ENCODE measurements at places on chromosomes 3 and 15. TPM values are rescaled to one million over a fixed set of nuclear protein-coding genes. Genes with fewer than 3 reads are reported as not detected.

DNA sequence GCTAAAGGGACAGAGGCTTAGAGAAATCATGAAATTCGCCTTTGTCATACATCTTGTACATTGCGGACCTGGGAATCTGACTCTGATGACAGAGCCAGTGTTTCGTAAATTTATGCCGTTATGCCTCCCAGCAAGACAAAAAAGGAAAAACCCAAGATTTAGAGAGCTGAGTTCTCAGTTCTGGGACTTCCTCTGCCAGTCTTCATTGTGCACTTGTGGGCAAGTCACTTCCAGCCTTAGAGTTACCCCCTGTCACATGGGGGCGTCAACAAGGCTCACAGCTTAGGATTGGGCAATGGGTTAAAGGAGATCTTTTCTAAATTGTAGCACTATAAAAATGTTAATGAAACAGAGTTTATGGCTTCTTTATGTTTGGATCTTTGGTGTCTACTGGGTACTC, 41.9 kb upstream of the MITF start:
- no peak for DNase-seq

DNA sequence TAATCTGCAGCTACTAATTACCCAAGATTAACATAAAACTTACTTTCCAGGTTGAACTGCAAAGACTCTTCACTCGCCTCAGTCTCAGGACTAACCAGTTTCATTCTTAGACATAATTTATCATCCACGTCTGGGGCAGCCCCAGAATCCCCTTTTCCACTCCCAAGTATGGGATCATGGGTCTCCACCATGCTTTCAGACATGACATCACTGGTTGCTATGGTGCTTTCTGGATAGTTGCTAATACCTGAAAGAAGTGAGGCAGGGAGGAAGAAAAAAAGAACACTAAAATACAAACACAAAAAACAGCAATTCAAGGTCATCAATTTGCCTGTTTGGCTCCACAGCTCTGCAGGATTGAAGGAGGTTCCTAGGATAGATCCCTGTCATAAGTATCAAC, 46.6 kb downstream of the TP53BP1 start:
- DNase-seq = no peak

DNA sequence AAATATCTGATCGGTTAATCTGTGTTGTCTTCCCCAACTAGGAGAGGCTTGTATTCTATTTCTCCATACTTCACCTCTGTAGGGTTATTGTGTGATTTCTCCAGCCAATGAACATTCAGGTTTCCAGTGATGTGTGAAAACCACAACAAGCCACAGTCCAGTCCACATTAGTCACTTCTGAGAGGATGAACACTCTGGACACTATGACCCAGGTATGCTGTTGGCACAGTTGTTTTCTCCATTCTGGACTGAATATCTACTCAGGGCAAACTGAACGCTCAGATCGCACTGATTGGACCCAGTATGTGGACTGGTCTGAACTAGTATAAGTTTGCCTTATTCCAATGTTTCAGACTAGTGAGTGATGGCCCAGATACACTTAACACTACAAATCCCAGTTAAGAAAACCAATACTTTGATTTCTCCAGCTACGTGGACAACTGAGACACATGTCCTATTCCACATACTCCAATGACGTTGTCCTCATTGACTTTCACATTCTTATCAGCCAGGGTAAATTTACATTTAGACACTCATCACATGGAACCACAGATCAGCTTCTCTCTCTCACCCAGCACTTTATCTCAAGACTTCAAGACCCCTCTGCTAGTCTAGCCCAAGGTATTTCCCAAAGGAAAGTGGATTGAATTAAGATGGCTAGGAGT, 587.4 kb upstream of the SGO1 start:
- no peak for DNase-seq

DNA sequence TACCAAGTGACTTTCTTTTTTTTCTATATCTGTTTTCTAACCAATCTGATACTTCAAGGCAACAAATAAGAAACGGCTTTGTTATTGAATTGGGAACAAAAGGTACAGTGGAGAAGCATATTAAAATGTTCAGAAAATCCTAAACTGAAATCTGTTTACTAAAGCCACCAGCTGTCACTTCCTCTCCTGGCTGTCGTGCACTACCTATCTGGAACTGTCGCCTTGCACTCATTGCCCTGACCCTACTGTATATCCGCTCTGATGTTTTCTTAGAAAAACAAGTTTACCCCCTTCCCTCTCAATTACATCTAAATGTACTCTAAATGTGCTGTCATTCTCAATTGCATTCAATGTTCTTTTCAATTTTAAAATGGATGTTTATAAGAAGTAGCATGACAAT, 439.8 kb upstream of the ARRDC4 start:
- DNase-seq = no peak

GRCh38 chr3:10757821-10758130, 58.3 kb upstream of the SLC6A11 start:
- no peak for DNase-seq

- DNase-seq = no peak
Observed at GRCh38 chr15:54580643-54581042, 602.4 kb downstream of the UNC13C start.

GRCh38 chr3:73695841-73696240, 71.1 kb upstream of the PDZRN3 start:
- no peak for DNase-seq

DNA sequence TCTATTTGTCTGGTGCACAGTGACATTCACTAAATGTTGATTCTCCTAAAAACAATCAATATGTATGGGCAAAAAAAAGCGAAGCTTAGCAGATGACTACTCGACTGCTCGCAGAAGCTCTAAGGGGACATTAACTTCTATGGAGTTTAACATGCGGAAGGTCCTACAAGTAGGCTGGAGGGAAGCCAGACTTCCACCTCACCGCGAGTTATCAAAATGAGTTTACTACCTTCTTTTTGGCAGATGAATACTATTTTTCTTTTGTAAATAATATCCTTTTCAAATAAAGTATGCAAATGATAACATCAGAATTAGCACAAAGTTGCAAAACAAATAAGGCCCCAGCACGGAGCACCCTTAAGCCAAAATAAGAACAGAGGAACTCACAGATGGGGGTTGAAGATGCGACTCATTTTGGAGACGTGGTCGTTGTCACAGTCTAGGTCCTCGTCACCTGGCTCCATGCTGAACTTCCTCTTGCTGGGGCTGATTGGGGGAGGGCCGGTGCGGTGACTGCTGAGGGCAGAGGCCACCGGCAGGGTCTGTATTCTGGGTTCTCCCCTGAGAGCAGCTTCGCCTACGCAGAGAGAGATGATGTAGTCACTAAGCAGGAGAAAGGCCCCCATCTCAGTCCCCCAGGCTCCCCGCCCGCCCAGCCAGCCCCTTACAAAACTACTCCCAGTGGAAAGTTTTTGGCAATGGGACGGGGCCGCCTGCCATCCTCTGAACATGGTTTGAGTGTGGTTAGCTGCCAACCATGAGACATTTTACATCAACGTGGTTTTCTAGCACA, 42.1 kb downstream of the VGLL4 start:
- DNase-seq = no peak

GRCh38 chr3:153247331-153248330, 85.6 kb downstream of the RAP2B start:
- no peak for DNase-seq

GRCh38 chr15:51917493-51917892, 54.1 kb downstream of the LEO1 start:
- no peak for DNase-seq

DNA sequence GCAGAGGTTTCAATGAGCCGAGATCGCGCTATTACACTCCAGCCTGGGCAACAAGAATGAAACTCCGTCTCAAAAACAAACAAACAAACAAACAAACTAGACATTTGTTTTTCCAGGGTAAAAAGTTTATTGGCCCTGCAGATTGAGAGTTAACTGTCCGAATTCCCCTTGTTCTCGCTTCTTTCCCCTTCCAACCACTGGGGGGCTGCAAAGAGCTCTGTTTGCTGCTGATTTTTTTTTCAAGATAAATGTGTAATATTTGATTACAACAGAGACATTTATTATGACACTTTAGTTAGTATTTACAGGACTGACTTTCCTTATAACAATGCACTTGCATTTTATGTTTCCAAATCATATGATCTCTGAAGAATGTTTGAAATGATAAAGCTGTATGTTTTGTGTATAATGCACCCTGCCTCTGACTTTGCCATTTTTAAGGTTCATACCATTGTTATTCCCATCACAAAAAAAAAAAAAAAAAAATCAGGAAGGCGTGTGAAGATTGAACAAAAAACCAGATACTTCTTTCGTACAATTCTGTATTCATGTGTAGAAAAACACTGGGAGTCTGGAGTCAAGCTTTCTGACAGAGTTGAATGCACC, 2.8 kb downstream of the CLSTN2 start:
- DNase-seq = no peak

GRCh38 chr3:190026154-190026553, 94.5 kb downstream of the P3H2 start:
- no peak for DNase-seq

- no peak for DNase-seq
Observed at GRCh38 chr3:76943671-76944070, 96.2 kb upstream of the ROBO2 start.

GRCh38 chr3:13152826-13153710, 79.8 kb upstream of the IQSEC1 start:
- DNase-seq = no peak

Gene ESYT3
- not detected for total RNA-seq

Gene CD200R1
- total RNA-seq = 3.7 TPM

Gene NCBP2
- 82.8 TPM for total RNA-seq

Gene SLC28A1
- total RNA-seq = not detected

Gene RARB
- total RNA-seq = not detected

Gene CHRFAM7A
- 2.4 TPM for total RNA-seq
